Mesenteric fat pad (tissue), 1 donor: ENCODE measurements at places on chromosomes 16 and 17. TPM values are rescaled to one million over a fixed set of nuclear protein-coding genes. Genes with fewer than 3 reads are reported as not detected.

- DNase-seq: no peak
Measured at GRCh38 chr16:57735755-57736418, at the start of gene KATNB1. Gene KATNB1 (plus strand): TSS chr16:57735770. CDS start chr16:57737244, 1,474 bp downstream.

GRCh38 chr16:17347624-17348023 lies 123.1 kb downstream of the XYLT1 start:
- no peak for DNase-seq

Gene NPIPB2
- 10.9 TPM for total RNA-seq

DNA sequence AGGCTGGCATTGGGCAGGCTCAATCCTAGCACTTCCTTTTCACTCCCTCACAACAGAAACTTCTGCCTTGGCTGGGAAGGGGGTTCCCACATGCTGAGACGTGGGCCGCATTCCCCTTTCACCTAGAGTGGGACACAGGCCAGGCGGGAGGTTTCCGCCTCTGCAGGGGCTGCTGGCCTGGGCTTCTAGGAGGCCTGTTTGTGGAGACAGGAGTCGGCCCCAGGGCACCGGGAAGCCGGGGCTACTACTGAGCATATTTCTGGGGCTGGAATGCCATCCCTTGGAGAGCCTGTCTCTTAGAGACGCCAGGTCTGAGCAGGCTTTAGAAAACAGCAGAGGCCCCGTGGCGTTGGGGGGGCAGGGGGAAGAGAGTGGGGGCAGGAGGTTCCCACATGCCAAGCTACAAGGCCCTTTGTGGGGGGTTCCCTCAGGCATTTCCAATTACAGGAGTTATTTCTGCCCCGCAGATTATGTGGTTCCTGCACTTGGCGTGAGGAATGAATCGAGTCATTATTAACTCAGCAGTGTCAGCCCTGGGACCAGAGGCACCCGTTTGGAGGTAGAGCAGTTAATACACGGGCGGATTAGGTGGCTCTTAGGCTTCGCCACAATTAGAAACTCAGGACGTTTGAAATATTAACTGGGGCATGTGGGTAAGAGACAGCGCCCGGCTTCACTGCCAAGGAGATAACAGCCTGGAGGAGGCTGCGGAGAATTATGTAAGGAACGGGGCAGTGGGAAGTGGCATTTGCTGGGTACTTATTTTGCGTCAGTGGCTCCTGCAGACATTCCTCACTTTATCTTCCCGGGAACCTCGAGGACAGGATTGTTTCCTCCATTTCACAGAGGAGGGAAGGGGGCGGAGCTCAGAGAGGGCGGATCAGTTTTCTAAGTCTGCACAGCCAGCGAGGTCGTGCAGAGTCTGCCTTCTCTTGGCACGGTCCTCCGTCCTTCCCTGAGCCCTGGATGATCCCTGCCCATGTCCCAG lies 162.5 kb downstream of the MAF start:
- no peak for DNase-seq

- DNase-seq: no peak
Measured at GRCh38 chr17:20206068-20206467, 196.9 kb downstream of the SPECC1 start.

GRCh38 chr17:15404106-15405057 lies 63.0 kb upstream of the TEKT3 start:
- DNase-seq: no peak
